ENCODE measurements at places on chromosomes 16 and 17.
A peak's percentile ranks its signal among the peaks of the same experiment; 100 is the strongest.

DNA sequence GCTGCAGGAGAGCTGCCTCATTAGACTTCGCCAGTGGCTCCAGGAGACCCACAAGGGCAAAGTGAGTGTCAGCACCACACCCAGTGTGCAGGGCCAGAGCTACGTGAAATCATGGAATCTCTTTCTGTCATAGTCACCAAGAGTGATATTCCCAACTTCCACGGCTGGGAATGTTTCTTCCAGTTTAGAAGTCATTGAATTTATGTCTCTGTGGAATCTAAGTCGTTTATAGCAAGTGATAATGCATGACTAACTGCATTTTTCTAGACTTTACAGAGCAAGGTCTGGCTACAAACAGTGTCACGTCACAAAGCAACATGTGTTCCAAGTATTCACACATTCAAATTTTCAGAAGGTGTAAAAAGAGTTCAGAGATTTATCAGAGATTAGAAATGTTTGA lies 55.5 kb downstream of the SEC14L1 start:
- DNase-seq, result no peak

DNA sequence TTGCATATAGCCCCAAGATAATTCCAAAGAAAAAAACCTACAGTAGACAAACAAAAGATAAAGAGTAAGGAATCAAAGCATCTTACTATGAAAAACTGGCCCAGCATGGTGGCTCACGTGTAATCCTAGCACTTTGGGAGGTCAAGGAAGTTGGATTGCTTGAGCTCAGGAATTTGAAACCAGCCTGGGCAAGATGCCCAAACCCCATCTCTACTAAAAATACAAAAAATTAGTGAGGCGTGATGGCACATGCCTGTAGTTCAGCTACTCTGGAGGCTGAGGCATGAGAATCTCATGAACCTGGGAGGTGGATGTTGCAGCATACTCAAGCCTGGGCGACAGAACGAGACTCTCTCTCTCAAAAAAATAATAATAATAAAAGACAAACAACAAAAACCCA lies 764.7 kb upstream of the KIF2B start:
- peak; percentile 10 for DNase-seq

GRCh38 chr16:23330161-23330560 lies 28.1 kb downstream of the SCNN1B start:
- DNase-seq, result no peak

GRCh38 chr17:32104158-32104557 lies 38.1 kb upstream of the RHOT1 start:
- no peak for DNase-seq

- DNase-seq, result no peak
Measured at GRCh38 chr16:58789351-58789750, 55.2 kb upstream of the GOT2 start.

GRCh38 chr17:80110927-80111701 lies 9.7 kb downstream of the GAA start:
- no peak for DNase-seq

GRCh38 chr17:17966399-17966798 lies 5.8 kb downstream of the TOM1L2 start:
- no peak for DNase-seq
